IPS-NIHi11 (cell line): ENCODE measurements at places on chromosomes 16 and 17.

DNA sequence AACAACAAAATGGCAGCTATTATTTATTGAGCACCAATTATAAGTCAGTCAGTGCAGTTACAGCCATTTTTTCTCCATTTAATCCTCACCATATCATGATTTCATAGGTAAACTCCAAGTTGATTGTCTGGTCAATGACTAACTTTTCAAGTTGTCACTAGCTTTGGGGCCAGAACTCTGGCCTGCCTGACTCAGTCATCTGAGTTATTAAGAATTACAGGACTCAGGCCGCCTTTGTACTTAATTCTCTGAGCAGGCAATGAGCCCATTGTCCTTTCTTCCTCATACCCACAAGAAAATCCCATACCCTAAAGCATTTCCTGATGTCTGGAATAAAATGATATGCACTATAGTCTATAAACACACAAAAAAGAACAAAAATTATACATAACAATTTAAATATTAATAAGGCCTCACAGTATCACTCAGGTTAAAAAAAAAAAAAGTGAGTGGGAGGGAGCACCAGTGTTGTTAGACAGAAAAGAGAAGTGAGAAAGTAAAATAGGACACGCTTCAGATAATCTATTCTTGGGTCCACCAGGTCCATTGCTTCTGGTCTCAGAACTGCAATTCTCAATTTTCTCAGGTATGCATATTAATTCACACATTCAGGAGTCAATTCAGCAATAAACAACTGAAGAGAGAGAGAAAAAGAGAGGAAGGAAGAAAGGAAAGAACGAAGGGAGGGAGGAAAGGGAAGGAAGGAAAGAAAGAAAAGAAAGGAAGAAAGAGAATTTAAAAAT, 70.2 kb downstream of the SPAG9 start:
- no peak for DNase-seq

DNA sequence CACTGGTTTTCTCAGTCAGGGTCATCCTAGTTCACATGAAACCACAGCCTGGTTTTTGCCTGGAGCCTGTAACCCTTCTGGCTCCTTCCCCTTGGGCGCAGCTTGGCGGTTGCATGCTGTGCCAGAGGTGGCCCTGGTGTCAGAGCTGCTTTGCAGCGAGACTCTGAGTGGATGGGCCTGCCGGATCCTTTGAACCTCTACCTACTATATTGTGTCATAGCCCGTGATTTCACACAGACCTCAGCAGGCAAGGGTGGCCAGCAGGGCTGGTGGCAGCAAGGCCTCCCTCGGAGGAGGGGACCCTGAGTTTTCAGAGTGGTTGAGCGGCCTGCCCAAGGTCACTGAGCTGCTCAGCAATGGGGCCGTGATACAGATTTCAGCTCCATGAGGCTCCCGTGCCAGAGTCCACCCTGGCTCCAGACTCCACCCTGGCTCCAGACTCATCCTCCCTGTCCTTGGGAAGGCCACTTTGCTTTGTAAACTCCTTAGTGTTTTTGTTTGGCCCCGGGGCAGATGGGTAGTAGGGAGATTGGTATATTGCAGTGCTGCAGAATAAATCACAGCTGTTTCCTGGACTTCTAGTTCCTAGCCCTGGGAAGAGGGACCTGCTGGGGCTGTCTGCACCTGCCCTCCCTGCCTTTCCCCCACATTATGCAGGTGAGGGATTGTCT, 9.7 kb downstream of the MPRIP start:
- no peak for DNase-seq

DNA sequence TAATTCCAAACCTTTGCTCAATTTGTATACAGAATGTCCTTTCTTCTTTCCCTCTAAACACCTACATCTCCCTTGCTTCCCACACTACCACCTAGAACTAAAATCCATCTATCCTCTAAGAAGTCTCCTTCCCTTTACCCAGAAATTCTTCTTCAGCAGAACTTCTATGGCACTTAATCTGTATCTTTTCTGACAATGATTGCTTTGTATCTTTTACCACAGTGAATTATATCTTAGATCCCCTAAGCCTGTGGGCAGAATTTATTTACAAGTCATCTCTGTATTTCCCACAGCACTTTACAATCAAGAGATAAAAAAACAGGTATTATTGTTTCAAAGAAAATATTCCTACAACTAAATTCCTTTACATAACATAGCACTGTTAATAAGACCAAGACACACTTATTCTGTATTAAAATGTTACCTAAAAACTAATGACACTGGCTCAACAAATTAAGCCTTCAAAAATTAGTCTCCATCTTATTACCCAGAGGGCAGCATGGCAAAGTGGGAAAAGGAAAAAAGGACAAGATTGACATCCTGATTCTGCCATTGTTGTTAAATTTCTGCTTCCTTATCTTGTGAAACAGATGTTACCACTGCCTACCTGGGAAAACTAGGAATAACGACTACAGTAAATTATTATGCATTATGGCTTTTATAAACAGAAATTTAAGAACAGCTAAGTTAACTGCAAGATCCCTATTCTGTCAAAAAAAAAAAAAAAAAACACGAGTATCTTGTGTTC, 42.8 kb downstream of the KANSL1 start:
- no peak for DNase-seq

GRCh38 chr16:66701516-66701915, 5.0 kb upstream of the CMTM4 start:
- no peak for DNase-seq

GRCh38 chr16:65991149-65991701, 375.3 kb upstream of the CDH5 start:
- DNase-seq = peak; percentile 41

- DNase-seq = no peak
Observed at GRCh38 chr16:72508191-72508590, 336.2 kb upstream of the PMFBP1 start.

DNA sequence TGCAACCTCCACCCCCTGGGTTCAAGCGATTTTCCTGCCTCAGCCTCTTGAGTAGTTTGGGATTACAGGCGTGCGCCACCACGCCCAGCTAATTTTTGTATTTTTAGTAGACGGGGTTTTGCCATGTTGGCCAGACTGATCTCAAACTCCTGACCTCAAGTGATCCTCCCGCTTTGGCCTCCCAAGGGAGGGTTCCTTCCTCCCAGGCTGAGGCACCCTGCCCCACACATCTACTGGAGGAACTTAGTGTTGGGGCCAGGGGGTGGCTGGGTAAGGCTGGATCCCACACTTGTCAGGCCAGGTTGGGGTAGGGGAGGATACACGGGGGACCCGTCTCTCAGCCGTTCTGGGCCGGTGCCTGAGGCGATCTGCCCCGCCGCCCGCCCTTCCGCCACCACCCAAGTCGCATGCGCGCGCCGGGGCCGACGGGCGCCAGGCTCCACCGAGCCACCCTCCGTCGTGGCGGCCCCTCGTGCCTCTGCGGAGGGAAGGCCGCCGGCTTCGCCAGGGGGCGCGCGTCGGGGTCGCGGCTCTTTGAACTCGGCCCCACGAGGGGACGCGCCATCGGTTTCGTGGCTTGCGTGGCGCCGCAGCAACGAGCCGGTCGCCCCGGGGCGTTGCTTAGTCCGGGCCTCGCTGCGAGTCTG, 15.9 kb downstream of the GRB7 start:
- peak; percentile 82 for DNase-seq

DNA sequence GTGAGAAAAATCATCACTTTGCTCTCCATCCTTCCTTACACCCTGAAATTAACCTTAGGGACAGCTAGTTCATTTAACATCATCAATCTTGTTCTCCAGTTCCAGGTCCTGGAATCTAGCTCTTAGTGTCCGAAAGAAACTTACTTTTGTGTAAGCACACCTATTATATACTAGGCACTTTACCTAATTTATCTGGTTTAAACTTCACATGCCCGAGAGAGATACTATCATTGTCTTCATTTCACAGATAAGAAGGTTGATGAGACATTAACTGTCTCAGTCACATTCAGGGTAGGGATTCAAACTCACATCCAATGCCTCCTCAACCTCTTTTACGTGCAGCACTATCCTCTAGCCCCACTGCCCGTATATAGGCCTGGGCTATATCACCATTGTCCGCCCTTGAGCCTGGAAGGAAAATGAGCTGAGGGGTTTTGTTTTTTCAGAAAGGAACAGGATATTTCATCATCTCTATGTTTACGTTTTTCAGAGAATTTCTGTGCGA, 501 bp upstream of the AP2B1 start:
- DNase-seq = no peak

DNA sequence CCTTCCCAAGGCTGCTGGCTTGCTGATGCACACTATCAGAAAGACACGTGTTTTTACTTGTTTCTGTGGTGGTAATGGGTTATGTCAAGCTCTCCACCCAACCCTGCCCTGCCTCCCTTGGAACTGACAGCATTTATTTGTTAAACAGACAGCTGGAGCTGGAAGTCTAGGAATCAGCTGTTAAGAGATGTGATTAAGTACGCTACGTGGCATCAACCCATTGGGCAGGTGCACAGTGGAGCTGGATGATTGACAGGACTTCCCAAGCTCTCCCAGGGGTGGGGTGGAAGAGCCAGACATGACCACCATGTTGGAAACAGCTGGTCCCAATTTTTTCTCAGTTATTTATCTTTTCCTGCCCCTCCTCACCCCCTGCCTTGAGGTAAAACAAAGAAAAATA, 49.4 kb downstream of the ADAMTS18 start:
- no peak for DNase-seq

GRCh38 chr17:76878568-76878967, 10.4 kb downstream of the MGAT5B start:
- DNase-seq = no peak

GRCh38 chr16:75810342-75810741, 84.1 kb upstream of the CPHXL start:
- DNase-seq = no peak

GRCh38 chr16:31186930-31187807, 7.2 kb downstream of the FUS start:
- no peak for DNase-seq

DNA sequence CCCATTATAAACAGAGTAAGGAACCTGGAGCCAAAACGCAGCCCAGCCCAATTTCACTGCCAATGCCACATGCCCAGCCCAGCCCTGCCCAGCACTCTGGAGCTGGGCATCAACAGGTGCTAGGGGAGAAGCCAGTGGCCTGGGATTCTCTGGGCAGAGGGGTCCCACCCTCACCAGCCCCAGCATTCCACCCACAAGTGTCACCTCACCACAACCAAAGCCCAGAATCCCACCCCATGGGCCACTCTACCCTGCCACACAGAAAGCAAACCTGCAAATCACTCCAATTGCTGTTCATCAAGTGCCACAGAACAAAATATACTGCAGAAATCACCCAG, 102.5 kb upstream of the CDH5 start:
- DNase-seq = no peak

DNA sequence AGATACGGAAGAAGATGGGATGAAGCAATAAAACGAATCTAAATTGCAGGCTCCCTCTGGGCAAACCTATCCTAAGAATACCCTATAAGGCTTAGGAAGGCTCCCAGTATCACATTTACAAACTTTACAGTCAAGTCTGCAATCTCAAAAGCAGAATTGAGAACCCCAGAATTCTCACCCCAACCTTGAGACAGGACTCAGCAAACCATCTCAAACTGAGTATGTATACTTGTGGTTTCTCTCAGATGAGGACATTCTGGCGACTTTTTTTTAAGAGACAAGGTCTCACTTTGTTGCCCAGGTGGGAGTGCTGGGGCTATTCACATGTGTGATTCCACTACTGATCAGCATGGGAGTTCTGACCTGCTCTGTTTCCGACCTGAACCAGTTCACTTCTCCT, 19.3 kb upstream of the ITGA2B start:
- DNase-seq = no peak

- no peak for DNase-seq
Observed at GRCh38 chr16:85928401-85928820, 29.4 kb downstream of the IRF8 start.

DNA sequence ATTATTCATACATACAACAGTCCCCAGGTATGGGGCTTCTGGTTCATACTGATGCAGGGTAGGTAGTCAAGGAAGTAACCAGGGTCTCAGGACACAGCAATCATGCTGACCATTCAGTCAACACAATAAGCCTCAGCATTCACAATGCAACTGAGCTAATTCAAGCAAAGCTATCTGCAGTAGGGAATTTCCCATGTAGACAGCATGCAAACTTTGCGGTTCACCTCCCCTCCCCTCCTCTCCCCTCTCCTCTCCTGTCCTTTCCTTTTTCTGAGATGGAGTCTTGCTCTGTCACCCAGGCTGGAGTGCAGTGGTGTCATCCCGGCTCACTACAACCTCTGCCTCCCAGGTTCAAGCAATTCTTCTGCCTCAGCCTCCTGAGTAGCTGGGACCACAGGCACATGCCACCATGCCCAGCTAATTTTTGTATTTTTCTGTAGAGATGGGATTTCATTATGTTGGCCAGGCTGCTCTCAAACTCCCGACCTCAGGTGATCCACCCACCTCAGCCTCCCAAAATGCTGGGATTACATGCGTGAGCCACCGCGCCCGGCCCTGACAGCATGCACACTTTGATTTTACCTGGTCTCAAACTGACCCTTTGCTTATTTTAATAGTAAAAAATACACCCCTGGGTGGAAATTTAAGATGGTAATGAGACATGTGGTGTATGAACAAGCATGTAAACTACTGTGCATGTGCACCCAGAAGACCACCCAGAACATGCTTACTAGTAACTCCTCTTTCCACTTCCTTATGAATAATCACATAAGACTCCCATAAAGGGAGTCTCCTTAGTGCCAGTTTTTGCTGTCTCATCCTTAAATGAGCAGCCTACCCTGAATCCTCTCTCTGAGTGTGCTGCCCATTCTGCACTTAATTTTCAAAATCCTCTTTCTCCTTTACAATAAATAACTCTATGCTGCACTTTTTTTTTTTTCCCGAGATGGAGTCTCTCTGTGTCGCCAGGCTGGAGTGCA, 9.3 kb upstream of the RNF135 start:
- peak; percentile 4 for DNase-seq

DNA sequence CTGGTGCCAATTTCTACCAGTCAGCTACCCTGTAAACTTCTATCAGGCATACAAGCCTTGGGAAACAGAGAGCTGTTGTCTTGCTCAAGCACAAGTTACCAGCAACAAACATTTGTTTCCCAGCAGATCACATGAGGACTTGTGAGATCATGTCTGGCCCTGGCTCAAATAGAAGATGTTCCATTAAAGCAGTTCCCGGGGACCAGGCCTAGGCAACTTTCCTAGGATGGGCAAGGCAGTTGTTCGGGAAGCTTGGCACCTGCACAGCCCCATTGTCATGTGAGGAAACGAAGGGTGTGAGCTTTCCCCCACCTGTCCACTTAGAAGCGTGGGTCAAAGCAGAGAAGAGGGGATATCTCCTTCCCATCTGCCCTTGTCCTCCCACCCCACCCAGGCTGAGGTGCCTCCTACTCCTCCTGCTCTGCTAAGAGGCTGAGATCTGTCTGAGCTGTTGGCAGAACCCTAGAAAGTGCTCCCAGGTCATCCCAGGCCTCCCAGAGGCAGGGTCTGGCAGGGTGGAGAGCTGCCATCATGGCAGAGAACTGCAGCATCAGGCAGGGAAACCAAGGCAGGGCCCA, 11.2 kb upstream of the SLC47A2 start:
- no peak for DNase-seq

GRCh38 chr17:77476931-77477805, 336.4 kb downstream of the SEC14L1 start:
- DNase-seq = no peak

- DNase-seq = no peak
Observed at GRCh38 chr17:77635176-77635575, 323.3 kb upstream of the TNRC6C start.
